ENCODE measurements at places on chromosomes 3 and 15.

DNA sequence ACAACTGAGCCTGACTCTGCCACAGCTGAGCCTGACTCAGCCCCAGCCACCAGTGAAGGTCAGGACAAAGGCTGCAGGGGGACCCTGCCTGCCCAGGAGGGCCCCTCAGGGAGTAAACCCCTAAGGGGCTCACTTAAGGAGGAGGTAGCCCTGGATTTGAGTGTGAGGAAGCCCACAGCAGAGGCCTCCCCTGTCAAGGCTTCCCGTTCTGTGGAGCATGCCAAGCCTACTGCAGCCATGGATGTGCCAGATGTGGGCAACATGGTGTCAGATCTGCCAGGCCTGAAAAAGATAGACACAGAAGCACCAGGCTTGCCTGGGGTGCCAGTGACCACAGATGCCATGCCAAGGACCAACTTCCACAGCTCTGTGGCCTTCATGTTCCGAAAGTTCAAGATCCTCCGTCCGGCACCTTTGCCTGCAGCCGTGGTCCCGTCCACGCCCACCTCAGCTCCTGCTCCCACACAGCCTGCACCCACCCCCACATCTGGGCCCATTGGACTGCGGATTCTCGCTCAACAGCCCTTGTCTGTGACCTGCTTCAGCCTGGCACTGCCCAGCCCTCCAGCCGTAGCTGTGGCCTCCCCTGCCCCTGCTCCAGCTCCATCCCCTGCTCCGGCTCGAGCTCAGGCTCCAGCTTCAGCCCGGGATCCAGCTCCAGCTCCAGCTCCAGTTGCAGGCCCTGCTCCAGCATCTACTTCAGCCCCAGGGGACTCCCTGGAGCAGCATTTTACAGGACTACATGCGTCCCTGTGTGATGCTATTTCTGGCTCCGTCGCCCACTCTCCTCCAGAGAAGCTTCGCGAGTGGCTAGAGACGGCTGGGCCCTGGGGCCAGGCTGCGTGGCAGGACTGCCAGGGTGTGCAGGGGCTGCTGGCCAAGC lies 6.2 kb downstream of the C15orf39 start:
- peak; percentile 65 for DNase-seq

GRCh38 chr15:89184886-89185526 lies 36.4 kb downstream of the RLBP1 start:
- no peak for DNase-seq

GRCh38 chr3:49500732-49501609 lies 30.9 kb downstream of the DAG1 start:
- DNase-seq: peak; percentile 88

GRCh38 chr3:28150465-28151206 lies 90.8 kb upstream of the CMC1 start:
- no peak for DNase-seq

DNA sequence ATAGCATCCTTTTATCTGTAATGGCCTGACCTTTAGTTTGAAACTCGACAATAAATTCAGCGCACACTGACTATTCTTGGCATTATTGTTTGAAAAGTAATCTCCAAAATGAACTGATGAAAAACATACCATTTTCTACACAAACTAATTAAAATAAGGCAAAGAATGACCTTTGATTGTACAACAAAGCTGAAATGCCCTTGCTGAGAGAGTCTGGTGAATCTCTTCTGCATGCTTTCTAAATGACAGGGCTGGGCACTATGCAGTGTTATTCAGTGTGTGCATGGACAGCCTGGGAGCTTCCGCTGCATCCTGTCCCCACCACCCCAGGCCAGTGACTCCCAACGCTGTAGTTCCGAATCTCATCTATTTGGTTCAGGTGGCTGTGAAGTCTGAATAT lies 530.8 kb downstream of the FOXP1 start:
- DNase-seq: no peak

- no peak for DNase-seq
These were observed 14.3 kb upstream of the CCNL1 start for GRCh38 chr3:157174290-157174648.

DNA sequence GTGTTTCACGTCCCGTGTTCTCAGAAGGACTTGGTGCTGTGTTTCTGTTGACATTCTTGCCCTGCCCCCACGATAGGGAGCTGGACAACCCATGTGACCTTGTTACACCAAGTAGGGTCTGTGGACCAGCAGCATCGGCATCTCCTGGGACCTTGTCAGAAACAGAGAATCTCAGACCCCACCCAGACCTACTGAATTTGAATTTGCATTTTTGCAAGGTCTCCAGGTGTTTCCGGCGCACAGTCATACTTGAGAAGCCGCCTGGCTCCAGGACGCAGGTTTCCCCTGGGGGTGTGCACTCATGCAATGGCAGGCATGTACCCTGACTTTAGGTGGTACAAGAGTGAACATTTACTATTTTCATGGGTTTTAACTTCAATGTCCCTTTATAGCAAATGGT lies 117.9 kb downstream of the TLE3 start:
- no peak for DNase-seq

- no peak for DNase-seq
These were observed 88.0 kb upstream of the IGF1R start for GRCh38 chr15:98560338-98560737.

GRCh38 chr15:54707805-54708752 lies 488.7 kb downstream of the RSL24D1 start:
- no peak for DNase-seq

DNA sequence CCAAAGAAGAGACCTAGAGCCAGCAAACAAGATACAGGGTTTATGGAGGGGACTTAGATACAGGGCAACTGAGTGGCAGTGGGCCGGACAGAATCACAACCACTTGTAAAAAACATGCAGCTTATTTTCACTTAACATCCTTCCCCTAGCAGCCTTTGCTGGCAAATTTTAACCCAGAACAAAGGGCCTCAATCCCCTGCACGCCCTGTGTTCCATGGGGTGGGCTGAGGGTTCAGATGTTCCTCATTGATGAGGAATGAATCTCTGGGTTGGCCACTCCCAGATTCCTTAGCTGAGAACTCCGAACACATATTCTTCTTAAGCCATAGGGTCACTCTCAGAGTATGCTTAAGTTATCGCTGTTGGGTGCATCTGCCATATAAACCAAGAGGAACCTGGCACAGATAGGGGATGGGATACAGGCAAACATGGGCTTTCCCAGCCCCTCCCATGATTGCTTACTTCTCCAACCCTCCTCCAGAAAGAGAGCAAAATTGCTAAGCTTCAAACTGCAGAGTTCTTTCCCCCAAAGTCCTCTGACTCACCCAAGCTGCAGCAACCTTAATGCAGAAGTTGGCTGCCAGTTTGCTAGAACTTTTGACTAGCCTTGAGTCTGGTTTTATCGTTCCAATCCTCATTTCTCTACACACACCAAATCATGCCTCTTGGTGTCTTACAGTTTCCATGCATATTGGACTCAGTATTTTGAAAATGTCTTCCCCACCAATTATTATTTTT lies 146.9 kb downstream of the CD47 start:
- no peak for DNase-seq

GRCh38 chr3:46407970-46408369 lies 911 bp downstream of the CCRL2 start:
- no peak for DNase-seq

DNA sequence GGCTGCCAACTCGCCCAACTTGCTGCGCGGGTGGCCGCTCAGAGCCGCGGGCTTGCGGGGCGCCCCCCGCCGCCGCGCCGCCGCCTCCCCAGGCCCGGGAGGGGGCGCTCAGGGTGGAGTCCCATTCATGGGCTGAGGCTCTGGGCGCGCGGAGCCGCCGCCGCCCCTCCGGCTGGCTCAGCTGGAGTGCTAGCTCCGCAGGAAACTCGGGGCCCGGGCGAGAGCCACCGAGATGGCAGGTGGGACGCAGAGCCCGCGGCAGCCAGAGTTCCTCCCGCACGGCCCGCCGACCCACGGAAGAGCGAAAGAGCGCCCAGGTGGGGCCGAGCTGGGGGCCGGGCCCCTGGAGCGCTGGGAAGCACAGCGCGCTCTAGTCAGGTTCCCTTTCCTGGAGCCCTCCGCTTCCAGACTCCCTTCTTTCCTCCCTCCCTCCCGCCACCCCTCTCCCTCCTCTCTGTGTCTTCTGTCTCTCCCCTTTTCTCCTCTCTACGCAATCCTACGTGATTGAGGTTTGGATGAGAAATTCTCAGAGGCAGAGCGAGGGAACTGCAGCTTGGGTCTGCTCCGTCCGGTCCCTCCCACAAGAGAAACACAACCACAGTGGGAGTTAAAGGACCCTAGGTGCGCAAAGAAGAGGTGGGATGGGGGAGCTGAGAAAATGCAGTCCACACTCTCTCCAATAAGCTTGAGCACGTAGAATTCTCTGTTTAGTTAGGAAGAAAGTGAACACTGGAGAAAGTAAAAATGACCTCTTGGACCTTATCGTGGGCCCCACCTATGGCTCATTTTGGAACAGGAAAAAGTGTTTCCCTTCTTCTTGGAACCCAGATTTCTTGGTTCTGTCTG lies 317.3 kb downstream of the FGF12 start:
- no peak for DNase-seq

DNA sequence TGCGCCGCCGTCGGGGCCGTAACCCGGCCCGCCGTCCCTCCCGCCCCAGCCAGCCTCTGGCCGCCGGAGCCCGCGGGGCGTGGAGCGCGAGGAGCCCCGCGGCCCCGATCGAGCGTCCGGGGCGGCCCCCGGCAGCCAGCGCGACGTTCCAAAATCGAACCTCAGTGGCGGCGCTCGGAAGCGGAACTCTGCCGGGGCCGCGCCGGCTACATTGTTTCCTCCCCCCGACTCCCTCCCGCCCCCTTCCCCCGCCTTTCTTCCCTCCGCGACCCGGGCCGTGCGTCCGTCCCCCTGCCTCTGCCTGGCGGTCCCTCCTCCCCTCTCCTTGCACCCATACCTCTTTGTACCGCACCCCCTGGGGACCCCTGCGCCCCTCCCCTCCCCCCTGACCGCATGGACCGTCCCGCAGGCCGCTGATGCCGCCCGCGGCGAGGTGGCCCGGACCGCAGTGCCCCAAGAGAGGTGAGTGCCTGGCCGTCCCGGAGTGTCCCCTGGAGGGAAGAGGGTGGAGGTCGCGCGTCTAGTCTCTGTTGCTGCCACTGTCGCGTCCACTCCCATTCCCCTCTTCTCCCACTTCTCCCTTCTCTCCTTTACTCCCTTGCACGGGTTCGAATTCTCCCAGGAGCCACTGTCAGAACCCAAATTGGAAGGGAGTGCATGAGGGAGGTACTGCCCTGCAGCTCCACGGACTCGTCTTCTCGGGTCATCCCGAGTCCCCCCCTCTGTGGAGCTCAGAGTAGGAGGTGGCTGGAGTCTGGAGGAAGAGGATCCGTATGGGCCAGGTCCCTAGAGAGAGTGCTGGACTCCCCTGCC lies 585 bp downstream of the CSK start:
- DNase-seq: no peak

- DNase-seq: no peak
These were observed 150.0 kb downstream of the CDIN1 start for GRCh38 chr15:36729418-36729817.

DNA sequence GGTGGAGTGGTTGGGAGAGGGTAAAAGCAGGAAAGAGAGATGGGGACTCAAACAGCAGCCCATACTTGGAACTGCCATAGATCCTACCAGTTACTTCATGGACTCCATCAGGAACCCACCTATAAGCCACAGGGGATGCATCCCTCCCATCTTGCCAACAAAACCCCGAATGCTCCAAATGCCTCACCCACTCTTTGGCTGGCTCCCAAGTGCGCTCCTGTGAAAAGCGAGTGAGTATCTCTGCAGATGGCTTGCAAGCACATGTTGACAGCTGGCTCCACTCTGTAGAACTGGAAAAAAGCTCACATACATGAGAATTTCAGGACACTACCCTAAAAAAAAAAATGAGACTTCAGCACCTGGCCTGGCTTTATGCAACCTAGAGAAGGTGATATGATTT lies 151.0 kb downstream of the UBE3A start:
- DNase-seq: no peak

GRCh38 chr15:67405208-67406191 lies 115.4 kb upstream of the C15orf61 start:
- no peak for DNase-seq

DNA sequence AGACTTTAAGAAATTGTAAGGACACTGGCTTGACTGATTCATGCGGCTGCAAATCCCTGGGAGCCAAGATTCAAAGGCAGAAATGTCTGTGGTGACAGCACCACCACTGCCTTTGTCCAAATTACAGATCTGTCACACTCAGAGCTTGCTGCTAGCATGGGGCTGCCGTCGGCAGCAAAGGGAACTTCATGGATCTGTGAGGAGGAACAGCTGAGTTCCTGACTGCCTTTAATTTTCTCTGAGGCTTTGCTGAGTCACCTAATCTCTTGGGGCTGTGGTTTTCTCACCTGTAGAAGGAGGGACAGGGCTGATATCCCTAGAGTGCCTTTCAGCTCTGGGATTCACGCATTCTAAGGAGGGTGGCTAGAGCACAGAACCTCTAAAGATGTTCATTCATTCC lies 4.1 kb upstream of the PAK6 start:
- DNase-seq: no peak

All from RWPE2 (cell line).